ENCODE measurements at places on chromosomes 5 and 9.

GRCh38 chr5:168878135-168878745 is 299.1 kb upstream of the PANK3 start:
- no peak for DNase-seq

DNA sequence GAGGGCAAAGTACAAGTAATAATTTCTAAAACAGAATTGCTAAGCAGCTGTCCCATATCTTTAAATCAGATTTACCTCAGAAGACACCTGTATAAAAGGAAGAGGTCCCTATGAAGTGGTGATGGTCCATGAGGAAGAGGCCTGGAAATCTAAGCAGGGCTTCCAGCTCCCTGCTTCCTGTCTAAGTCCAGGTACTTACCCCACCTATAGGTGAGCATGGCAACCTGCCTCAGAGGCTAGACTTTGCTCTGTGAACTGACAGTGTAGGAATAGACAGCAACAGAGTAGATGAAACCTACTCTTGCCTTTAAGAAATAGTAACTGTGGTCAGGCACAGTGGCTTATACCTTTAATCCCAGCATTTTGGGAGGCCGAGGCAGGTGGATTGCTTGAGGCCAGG is 55.8 kb upstream of the ARRDC3 start:
- DNase-seq: no peak

- no peak for DNase-seq
Measured at GRCh38 chr5:146529984-146530383, 14.0 kb upstream of the GPR151 start.

DNA sequence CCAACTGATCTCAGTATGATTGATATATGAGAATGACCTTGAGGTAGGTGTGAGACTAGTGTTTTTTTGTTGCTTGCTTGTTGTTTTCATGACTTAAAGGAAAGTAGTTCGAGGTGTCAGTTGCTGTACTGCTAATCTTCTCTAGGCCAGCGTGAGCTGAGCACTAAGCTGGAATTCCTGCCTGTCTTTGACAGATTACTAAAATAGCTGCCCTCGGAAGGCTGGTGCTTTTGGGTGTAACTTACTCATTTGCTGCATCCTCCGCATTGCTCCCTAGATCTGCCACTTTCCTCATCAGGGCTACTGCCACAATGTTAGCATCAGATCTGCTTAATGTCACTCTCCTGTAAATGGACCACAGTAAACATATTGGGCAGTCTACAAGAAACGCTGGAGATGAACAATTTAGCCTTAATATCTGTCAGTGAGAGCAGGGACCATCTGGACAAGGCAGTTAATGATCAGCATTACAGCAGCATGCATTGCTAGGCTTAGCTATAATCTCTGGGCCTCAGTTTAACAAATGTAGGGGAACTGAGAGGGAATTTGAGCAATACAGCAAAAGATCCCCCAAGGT is 106.6 kb upstream of the CDH6 start:
- DNase-seq: no peak

DNA sequence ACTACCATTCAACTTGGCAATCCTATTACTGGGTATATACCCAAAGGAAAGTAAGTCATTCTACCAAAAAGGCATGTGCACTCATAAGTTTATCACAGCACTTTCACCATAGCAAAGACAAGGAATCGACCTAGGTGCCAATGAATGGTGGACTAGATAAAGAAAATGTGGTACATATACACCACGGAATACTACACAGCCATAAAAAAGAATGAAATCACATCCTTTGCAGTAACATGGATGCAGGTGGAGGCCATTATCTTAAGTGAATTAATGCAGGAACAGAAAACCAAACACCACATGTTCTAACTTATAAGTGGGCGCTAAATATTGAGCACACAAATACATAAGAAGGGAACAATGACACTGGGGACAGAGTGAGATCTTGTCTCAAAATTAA is 65.8 kb upstream of the SUB1 start:
- no peak for DNase-seq

DNA sequence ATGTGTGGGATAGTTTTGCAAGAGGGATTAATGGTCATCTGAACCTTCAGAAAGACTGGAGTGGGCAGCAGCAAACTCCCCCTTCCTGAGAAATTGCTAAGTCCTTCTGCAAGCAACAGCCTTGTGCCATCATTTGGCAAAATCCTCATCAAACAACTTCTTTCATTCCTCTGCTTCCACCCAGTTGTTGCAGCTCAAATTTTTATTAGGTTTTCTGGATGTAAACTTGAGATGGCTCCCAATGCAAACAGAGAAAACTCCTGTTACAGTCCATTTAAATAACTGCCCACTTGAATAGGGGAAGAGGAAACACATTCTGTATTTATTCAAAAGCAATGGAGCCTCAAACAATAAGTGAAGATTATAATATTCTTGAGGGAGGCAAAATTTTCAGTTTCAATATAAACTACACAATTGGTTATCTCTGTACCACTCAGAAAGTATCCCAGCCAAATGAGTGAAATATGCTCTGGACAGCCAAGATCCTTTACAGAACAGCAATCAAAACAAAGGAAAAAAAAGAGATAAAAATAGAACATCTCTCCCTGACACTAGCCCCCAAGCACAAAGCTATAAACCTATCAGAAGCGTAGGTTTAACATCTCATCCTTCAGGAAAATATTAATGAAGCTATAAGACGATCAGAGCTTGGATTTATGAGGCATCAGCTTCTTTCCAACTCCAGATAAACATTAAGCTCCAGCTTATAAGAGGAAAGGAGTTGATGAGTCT is 17.3 kb upstream of the DAP start:
- no peak for DNase-seq

- DNase-seq: no peak
Measured at GRCh38 chr5:58022055-58022454, 437.8 kb downstream of the PLK2 start.

GRCh38 chr9:22337261-22337660 is 109.4 kb upstream of the DMRTA1 start:
- no peak for DNase-seq

DNA sequence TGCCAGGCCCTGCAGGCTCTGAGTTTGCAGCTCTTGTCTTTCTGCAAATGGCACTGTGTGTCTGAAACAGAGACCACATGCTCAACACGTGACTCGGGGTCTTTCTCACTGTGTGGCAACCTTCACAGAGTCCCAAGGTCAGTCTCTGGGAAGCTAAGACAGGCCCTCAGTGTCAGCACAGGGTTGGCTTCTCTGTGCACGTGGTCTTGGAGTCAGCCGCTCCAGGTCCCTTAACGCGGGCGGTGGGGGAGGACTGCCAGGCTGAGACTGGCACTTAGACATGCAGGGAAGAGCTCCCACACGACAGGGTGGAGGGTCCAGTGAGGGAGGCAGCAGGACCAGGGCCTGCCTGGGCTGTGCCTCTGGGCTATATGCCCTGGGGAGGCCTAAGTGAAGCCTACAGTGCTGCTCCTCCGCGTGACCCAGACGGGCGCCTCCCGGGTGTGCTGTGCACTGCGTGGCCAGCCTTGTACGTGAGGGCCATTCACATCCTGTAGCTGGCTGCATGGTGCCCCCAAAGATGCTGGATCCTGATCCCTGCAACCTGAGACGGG is 76.8 kb downstream of the ADAMTS2 start:
- no peak for DNase-seq

DNA sequence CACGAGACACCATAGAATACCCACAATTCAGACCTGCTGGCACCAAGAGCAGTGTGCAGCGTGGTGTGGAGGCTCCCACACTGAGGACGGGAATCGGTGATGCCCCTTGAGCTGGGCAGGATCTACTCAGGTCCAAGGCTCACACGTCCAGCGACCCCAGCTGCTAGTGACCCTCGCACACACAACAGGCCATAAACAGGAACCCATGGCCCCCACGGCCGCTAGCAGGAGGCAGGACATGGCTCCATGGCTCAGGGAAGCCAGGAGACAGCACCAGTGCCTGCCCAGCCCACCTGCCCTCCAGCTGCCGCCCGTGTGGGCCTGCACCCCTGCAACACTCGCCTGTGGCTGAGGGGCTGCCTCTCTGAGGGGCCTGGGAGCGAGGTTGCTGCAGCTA is 43.4 kb upstream of the SLC9A3 start:
- no peak for DNase-seq

- DNase-seq: no peak
Measured at GRCh38 chr9:71025728-71026127, 95.7 kb downstream of the TRPM3 start.

DNA sequence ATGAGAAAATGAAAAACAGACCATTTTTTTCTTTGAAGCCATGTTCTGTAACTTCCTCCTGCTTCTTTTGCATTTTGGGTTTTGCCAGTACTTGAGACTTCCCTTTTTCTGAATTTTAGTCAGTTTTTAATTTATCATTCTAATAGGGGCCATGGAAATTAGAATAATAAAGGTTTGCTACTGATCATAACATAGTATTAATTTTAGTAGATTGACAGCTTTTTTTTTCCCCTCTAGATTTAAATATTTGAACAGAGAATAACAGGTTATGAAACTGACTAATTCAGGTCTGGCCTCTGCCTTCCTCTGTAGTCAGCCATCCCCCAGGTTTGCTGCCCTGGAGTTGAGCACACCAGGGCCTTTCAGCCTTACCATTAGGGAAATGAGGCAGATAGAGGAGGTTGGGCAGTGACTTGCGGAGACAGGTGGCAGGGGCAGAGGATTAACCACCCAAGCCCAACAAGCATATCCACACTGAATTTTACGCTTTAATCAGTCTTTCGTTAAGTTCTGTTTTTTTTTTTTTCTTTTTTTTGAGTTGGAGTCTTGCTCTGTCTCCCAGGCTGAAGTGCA is 80.1 kb upstream of the TNFAIP8 start:
- DNase-seq: no peak

DNA sequence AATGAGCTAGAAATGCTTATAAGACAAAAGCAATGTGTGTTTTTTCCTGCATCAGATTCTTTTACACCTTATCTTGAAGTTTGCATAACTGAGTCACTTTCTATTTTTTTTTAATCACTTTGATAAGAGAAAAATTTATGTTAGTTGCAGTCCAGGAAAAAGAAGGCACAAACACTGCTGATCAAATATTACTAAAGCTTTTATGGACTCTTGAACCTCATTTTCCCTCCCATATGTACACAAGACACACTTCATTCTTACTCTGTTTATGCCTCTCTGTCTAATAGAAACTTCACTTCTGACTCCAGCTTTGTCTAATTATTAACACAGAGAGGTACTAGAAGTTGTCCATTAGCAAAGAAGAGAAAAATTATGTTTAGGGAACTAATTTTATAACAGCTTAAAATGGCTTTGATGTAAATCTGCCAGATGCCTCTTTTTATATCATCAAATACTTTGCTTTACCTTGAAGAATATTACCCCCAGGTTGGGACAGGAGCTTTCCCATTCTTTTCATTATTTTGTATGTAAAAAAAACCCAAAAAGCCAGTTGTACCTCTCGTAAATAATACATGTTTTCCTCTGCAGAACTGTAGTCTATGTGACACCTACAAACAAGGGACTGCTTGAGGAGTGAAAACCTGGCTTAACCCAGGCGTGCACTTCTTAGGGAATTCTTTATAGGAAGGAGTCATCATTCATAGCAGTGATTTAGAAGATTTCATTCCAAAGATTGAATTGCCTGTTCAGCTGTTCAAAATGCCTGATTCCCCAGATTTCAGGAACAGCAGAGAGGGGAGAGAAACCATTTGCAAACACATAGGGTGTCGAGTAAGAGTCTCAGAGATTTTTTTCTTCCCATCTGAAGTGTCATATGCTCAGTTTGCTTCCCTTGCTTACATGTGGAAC is 72.6 kb downstream of the DAPK1 start:
- peak; percentile 39 for DNase-seq

DNA sequence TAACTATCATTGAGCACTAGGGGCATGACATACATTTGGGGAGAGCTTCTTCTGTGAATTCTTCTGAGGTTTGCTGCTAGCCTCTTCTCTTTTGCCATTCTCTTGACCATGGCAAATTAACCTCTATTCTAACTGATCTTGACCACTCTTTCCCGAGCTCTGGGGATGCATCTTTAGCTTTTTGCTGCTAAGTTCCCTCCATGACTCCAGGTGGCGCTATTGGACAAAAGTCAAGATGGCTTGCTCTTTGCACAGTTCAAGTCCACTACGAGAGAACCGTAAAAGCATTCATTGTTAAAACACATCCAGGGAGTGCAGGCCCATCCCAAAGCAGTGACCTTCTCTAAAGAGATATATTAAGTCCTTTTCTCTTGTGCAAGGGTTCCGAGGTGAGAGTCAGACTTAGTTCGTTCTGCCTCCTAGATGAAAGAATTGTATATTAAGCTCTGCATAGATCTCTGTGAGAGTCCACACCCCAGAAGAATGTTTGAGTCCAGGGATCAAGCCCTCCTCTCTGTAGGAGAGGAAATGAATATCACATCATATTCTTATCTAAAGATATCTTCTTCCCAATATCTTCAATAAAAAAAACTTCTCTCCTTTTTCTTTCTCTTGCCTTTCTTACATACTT is 1152.9 kb upstream of the CDH6 start:
- peak; percentile 37 for DNase-seq

DNA sequence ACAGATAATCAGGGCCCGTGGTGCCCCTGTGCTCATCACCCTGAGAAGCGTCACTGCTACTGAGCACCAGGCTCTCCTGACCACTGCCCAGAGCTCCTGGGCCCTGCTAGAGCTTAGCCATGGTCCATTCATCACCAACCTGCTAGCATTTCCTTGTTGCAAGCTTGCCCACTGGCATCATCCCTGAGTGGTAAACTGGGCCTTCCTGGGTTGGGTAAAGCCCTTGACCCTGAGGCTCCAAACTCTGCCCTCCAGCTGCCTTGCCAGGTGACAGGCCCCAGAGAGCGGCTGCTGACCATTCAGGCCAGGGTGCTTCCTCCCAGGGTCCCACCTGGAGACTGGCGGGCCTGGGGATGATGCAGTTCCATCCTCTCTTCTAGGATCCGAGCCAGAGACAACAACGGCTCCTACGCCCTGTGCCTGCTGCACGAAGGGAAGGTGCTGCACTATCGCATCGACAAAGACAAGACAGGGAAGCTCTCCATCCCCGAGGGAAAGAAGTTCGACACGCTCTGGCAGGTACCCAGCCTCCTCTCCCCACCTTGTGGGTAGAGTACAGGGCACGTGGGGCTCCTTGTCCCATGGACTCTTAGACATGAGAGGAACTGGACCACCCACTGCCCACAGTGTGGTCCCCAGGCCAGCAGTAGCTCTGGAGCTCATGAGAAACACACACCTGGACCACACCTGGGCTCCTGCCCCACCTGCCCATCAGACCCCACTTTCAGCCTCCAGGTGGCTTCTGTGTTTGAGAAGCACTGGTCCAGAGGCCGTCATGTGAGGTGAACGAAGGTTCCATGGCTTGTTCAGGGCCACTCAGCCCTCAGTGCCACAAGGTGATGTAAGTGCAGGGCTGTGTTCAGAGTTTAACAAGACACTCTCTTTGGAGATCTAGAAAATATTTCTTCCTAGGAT is 60.5 kb downstream of the SYK start:
- DNase-seq: no peak

- no peak for DNase-seq
Measured at GRCh38 chr5:32909207-32909606, 198.1 kb downstream of the NPR3 start.

GRCh38 chr5:113215401-113216060 is 219.3 kb downstream of the TSSK1B start:
- no peak for DNase-seq

GRCh38 chr5:41809128-41809527 is 61.1 kb downstream of the OXCT1 start:
- no peak for DNase-seq

- no peak for DNase-seq
Measured at GRCh38 chr5:173751266-173751600, 134.8 kb upstream of the BOD1 start.

- DNase-seq: no peak
Measured at GRCh38 chr9:82022121-82022520, 33.5 kb downstream of the SPATA31D1 start.

Measured in NCI-H1417 treated with DMSO at 0.1 percent for 48 hours (cell line).